PC-9 (cell line): ENCODE measurements at places on chromosomes 6 and 20.

DNA sequence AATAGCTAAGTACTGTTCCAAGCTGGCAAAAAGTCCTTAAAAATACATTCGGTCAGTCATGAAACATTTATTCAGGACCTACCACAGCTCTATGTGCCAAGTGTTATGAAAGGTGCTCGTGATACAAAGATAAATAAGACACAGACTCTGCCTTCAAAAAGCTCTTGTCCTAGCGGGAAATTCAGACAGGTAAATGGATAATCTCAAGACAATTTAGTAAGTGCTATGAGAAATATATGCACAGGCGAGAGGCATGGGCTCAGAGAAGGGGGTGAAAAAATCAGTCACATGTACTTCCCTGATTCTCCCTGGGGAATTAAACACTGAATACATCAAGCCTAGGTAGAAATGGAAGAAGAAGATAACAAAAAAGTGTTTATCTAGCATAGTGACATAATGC lies 49.8 kb upstream of the HEY2 start:
- peak; percentile 8 for DNase-seq

GRCh38 chr6:14781772-14782525 lies 463.9 kb upstream of the JARID2 start:
- DNase-seq = no peak

DNA sequence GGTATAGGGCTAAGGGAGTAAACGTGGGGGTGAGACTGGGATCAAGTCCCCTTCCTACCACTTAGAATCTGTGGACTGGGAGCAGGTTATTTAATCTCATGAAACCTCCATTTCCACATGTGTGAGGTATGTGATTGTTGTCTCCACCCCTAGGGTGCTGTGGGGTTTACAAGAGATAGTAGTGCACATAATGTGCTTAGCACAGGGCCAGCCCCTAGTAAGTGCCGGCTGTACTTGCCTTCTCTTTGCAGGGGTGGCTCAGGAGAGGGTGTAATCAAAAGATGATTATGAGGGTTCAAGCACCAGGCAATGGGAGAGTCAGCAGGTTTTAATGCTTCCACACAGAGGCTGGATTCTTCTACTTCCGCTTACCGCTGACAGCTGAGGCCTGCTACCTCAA lies 6.9 kb downstream of the NT5E start:
- DNase-seq = no peak

DNA sequence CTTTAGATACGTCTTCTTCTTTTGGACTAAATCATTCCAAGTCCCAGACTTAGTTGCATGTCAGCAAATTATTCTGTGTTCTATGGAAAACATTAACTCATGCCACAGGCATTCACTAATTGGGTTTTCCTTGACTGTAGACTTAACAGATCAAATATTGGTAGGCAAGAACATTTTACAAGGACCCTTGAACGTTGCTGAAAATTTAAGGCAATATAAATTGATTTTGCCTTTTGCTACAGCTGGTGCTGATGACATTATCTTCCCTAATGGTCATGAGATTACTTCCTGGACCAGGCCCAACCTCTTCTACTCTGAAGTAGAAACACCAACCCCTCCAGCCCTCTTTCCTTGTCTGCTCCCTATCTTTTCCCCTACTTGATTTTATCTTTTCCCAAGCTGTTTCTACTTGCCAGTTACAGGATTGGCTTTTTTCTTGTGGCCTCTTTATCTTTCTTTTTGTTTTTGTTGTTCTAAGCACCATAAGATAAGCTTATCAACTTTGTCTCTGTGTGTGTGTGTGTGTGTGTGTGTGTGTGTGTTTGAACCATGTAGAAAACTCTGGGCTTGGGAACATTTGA lies 514.0 kb upstream of the SOX4 start:
- DNase-seq = no peak

GRCh38 chr20:45407783-45408645 lies at the start of gene DBNDD2:
TSS of gene DBNDD2 (plus strand) at chr20:45408289. CDS start at chr20:45408468, 179 bp downstream.
- peak; percentile 9 for DNase-seq

GRCh38 chr6:74941424-74941823 lies 264.4 kb downstream of the COL12A1 start:
- no peak for DNase-seq

- DNase-seq = no peak
These were observed 1.9 kb downstream of the MKKS start for GRCh38 chr20:10432079-10432478.

- no peak for DNase-seq
These were observed 68.9 kb downstream of the MAN1A1 start for GRCh38 chr6:119280668-119281067.

DNA sequence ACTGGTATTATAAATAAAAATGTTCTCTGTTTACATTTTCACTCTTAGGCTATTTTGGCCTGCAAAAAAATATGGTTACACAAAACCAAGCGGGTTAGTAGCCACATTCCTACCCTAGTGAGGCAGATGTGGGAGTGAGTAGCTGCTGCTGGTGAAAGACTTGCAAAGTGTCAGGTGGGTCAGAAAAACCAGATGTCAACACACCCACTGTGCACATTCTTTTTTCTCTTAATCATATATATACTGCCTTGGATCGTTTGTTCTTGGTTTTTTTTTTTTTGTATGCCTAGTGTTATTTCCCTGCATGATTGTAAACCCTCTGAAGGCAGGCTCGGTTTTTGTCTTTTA lies 68.0 kb upstream of the TFB1M start:
- DNase-seq = no peak

GRCh38 chr20:37823296-37823980 lies 79.5 kb upstream of the VSTM2L start:
- DNase-seq = peak; percentile 46

DNA sequence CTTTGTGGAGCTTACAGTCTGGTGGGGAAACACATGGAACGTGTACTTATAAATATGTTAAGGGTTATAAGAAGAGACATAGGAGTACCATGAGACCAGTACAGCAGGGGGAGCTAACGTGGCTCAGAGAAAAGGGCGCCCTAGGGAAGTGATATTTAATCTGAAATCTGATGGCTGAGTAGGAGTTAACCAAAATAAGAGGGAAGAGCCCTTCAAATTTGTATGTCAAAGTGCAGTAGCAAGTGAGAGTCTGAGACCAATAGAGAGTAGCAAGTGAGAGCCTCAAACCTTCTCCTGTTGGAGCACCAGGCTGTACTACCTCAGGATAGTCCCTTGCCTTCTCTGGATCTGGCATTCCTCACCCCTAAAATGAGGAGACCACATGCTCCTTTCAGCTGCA lies 6.1 kb upstream of the PKIG start:
- DNase-seq = peak; percentile 42

DNA sequence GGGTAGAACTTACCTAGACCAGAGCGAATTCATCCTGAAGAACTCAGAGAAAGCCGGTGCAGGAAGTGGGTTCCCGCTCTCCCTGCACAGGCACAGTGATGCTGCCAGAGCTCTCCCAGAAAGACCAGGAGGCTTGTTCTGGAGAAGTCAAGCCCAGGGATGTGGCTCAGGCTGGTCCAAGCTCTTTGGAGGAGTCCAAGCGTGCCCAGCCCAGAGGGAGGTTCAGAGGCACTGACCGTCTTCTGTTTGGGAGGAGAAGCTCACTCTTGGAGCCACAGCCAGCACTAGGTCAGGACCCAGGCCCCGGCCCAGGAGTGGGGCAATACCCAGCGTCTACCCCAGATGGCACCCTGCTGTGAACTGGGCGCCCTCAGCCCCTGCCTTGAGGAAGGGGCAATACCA lies 1.5 kb upstream of the PMEPA1 start:
- no peak for DNase-seq

DNA sequence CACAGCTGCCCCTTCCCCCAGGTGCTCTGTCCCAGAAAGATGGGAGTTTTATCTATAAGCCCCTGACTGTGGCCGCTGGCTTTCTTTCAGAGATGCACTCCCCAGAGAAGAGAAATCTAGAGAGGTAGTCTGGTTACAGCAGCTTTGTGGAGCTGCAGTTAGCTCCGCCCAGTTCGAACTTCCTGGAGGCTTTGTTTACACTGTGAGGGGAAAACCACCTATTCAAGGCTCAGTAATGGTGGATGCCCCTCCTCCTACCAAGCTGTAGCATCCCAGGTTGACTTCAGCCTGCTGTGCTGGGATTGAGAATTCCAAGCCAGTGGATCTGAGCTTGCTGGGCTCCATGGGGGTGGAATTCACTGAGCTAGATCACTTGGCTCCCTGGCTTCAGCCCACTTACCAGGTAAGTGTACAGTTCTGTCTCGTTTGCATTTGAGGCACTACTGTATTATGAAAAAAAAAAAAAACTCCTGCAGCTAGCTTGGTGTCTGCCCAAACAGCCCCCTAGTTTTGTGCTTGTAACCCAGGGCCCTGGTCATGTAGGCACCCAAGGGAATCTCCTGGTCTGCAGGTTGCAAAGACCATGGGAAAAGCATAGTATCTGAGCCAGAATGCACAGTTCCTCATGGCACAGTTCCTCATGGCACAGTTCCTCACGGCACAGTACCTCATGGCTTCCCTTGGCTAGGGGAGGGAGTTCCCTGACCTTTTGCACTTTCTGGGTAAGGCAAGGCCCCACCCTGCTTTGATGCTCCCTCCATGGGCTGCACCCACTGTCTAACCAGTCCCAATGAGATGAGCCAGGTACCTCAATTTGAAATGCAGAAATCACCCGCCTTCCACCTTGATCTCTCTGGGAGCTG lies 275.0 kb downstream of the CENPW start:
- no peak for DNase-seq

DNA sequence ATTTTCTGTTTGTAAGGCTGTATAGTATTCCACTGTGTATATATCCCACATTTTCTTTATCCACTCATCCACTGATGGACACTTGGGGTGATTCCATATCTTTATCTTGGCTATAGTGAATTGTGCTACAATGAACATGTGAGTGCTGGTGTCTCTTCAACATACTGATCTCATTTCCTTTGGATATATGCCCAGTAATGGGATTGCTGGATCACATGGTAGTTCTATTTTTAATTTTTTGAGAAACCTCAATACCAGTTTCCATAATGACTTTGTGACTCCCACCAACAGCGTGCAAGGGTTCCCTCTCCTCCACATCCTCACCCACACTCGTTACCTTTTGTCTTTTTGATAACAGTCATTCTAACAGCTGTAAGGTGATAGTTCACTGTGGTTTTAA lies 166.0 kb downstream of the ARHGAP18 start:
- no peak for DNase-seq

DNA sequence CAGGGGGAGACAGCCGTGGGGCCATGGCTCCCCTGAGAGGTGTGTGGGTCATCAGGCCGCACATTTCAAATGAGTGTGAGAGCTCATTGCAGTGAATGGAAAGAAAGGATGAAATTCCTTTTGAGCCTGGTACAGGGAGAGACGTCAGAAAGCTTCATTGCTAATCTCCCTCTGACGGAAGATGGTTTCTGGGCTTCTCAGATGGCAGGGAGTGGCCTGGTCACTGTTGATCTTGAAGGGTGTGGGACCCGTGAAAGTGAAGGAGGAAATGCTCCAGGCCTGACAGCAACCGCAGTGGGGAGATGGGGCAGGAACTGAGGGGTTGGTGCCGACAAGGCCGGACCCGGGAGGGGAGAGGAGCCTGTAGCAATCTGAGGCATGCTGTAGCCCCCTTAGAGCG lies 127.4 kb downstream of the MYLK4 start:
- DNase-seq = no peak

DNA sequence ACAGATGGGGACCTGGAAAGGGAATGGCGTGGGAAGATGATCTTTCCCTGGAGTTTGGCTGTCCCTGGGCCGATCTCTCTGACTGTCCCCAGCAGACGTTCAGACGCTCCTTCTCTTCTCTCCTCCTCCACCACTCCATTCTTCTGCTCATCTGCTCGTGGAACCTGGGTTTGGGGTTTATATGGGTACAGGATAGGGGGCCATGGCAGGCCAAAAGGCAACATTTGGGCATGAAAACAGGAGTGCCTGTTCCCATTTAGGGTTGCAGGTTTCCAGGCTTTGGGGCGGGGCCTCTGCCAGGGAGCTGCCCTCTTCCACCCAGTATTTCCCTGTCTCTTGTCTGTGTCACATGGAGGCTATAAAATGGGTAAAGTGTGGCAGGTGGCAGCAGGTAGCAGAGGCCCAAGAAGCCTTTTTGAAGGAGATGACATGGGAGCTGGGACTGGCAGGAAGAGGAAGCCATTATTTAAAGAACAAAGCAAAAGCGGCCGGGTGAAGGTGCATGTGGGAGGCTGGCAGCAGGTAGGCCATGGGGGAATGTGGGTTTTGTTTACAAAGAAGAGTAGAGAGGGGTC lies 203.7 kb downstream of the BMP7 start:
- DNase-seq = no peak

GRCh38 chr20:16018881-16019280 lies 554.4 kb downstream of the KIF16B start:
- no peak for DNase-seq

- peak; percentile 90 for DNase-seq
These were observed 71.2 kb upstream of the PTPN1 start for GRCh38 chr20:50438986-50439407.

DNA sequence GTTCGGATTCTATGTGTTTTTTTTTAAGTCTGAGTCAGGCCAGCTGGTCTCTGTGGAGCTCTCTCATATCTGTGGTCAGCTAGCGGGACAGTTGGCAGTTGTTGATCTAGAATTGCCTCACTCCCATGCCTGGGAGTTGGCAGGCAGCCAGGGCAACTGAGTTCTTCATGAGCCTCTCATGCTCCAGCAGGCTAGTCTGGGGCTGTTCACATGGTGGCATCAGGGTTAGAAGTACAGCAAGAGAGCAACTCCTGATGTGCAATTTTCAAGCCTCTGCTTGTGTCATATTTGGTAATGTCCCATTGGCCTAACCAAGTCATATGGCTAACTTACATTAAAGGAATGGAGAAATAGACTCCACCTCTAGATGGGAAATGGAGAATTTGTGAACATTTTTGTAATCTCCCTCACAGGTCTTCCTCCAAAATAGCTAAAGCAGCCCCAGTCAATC lies 6.7 kb upstream of the IFT52 start:
- DNase-seq = peak; percentile 68

DNA sequence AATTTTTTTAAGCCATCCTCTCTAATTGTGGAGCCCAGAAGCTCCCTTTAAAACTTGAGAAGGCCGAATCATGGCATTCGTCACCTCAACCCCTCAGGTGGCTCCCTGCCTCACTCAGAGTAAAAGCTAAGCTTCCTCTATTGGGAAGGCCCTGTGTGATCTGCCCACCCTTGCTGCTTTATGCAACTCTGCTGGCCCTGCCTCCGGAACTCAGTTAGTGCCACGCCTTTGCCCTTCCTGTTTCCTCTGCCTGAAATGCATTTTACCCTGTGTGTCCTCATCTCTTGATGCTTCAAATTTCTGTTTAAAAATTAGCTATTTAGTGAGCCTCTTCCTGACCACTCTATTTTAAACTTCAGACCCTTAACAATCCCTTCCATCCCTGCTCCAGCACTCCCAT lies 5.7 kb downstream of the PACRG start:
- no peak for DNase-seq

DNA sequence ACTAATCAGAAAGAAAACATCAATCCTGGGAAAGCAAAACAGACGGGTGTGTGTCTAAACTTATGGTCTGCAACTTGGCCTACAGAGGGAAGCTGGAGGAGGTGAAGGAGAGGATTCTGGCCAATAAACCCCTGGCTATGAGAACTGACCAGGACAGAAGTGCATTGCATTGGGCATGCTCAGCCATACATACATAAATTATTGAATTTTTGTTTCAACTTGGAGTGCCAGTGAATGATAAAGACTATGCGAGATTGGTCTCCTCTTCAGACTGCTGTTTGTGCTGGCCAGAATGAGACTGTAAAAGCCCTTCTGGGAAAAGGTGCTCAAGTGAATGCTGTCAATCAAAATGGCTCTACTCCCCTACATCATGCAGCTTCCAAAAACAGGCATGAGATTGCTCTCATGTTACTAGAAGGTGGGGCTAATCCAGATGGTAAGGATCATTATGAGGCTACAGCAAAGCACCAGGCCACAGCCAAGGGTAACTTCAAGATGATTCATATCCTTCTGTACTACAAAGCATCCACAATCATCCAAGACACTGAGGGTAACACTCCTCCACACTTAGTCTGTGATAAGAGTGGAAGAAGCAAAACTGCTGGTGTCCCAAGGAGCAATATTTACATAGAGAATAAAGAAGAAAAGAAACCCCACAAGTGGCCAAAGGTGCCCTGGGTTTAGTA lies 17.4 kb downstream of the ADNP start:
- no peak for DNase-seq
